Iris pigment epithelial cell (primary cell): ENCODE measurements at places on chromosomes 5 and 9.

GRCh38 chr9:124574534-124575375 lies 67.6 kb upstream of the NR5A1 start:
- peak; percentile 84 for DNase-seq

DNA sequence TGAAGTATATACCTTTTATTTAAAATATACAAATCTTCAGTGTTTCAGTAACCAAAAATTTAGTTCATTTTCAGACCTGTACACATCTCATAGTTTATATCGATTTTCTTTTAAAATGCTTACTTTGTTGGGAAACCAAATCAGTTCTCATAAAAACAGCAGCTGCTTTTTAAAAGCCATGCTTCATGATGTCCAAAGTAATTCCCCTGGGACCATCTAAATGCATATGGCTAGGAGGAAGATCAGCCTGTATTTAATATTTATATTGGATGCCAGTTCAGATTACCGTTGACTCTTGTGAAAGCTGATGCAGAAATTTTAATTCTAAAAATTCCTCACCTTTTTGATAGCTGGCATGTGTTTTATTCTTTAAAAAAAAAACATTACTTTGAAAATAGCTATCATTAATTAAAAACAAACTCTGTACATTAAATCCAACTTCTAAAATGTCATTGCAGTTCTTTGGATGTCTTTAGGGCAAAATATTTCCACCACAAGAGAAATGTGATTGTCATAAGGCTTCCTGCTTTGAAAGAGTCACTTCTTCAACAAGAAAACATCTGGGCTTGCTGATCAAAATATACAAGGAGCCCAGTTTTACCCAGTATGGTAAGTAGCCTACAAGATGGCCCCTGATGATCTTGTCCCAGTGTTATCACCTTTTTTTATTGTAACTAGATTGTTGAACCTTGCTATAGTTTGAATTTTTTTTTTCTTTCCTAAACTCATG lies 1242.9 kb upstream of the CDH6 start:
- DNase-seq: no peak

GRCh38 chr9:15353892-15354291 lies 46.9 kb upstream of the TTC39B start:
- no peak for DNase-seq

GRCh38 chr5:66406761-66407336 lies 189.3 kb upstream of the MAST4 start:
- no peak for DNase-seq

- peak; percentile 91 for DNase-seq
Observed at GRCh38 chr5:39517800-39518199, 93.0 kb upstream of the DAB2 start.

- peak; percentile 91 for DNase-seq
Observed at GRCh38 chr9:37104183-37104889, 16.0 kb upstream of the ZCCHC7 start.

DNA sequence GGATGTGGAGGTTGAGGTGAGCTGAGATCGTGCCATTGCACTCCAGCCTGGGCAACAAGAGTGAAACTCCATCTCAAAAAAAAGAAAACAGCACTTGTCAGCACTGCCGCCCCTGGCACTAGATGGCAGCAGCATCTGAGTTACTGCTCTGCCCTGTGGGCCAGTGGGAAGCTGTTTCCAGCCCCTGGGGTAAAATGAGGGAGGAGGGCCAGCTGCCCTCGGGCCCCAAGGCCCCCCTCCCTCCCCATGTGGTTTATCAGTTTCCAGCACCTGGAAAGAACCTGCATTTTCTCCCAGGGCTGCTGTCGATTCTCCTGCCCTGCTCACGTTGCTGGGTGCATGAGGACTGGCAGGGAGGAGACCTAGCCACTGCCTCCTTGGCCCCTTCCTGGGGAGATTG lies 13.2 kb upstream of the CEL start:
- DNase-seq: peak; percentile 29

DNA sequence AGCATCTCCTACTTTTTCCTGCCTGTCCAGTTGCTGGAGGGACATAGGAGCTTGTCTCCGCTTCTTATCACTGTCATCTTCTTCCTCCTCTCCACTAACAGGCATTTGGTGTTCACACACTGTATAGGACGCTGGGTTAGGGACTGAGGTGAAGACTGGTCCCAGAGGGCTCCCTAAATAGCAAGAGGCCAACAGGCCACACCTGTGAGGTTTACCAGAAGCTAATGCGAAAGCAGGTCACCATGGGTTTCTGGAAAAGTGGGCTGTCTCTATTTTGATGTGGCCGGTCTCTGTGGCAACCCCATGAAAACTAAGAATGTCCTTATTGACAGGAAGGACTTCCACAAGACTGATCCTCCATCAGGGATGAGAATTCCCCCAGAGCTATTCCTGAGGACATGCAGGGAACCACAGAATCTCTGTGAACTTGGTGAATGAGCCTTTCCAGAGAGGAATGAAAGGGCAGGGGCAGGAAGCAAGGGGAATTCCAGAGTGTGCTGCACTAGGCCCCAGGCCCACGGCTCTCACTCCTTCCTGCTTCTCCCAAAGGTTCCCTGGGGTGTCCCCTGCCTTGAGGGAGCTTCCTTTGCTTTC lies 61.7 kb downstream of the DAP start:
- DNase-seq: peak; percentile 20

DNA sequence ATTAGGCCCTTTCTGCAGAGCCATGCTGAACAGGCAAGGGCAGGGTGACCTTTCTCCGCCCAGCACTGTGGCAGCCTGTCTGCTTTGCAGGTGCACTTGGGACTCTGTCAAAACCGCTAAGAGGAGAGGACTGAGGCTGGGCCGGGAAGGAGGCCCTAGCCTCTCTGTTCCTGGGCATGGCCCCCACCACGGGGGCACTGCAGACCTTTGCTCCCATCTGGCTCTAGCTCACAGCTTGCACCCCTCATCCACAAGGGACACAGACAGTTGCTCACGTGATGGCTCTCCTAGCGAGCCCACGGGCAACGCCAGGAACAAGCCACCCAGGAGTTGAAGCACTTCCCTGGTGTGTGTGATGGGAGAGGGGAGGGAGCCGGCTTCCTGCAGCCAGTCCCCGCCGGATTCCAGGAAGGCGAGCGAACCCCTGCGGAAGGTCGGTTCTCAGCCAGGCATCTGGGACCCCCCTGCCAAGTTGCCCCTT lies 43.0 kb upstream of the FCN1 start:
- DNase-seq: no peak

GRCh38 chr5:172479034-172479783 lies 24.9 kb upstream of the SH3PXD2B start:
- peak; percentile 88 for DNase-seq

DNA sequence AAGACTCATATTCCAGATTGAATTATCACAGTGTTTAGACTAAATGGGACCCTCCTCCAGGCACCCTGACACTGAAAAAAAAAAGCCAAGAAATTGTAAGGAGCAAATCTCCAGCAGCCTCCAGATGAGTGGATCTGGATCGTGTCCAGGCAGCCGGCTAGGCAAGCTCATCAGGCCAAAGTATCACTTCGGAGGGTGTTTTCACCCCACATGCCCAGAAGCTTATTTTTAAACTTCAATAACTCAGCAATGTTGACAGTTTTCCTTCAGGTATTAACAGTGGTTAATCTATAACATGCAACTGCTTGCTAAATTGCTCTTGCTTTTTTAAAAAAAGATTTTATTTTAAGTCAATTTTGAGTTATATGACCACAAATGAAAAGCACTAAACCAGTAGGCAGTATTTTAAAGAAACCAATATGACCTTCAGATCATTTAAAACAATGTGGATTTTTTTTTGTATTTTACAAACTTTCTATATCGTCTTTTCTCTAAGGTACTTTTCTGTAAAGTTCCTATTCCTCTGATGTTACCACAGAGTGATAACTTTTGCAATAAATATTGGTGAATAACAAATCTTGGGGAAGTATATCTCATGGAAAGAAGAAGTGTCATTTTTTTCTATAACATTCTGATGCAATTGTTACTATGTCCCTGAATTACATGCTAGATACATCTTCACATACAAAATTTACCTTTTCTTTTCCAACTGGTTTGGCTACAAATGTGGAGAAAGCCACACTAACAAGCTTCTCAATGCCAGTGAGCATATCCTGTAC lies 30.7 kb downstream of the ACOT12 start:
- DNase-seq: no peak

DNA sequence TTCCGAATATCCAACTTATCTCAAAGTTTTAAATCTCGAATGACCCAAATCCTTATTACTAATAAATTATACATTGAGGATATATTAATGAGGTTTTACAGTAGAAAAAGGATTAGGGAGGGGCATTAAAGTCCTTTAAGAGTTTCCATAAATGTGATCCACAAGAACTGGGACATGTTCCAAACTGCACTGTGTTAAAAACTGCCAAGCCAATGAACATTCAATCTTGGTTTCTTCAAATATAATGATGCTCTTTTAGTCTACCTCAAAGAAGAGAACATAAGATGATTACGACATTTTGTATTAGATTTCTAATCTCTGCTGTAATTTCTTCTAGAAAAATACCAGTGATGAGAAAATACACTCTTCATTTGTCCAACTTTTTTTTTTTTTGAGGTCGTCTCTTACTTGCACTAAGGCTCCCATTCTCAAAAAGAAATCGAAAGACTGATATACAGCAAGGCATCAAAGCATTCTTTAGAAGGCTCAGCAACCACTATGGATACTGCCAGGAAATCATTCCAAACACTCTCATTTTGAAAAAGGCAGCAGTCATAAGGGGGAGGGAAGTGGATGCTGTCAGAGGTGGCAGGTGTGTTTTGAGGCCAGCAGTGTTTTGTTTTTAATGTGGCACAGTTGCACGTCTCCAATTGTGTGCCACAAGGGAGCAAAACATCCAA lies 1.7 kb downstream of the PTAR1 start:
- no peak for DNase-seq

- DNase-seq: peak; percentile 56
Observed at GRCh38 chr9:93304574-93305496, 120.9 kb downstream of the WNK2 start.

DNA sequence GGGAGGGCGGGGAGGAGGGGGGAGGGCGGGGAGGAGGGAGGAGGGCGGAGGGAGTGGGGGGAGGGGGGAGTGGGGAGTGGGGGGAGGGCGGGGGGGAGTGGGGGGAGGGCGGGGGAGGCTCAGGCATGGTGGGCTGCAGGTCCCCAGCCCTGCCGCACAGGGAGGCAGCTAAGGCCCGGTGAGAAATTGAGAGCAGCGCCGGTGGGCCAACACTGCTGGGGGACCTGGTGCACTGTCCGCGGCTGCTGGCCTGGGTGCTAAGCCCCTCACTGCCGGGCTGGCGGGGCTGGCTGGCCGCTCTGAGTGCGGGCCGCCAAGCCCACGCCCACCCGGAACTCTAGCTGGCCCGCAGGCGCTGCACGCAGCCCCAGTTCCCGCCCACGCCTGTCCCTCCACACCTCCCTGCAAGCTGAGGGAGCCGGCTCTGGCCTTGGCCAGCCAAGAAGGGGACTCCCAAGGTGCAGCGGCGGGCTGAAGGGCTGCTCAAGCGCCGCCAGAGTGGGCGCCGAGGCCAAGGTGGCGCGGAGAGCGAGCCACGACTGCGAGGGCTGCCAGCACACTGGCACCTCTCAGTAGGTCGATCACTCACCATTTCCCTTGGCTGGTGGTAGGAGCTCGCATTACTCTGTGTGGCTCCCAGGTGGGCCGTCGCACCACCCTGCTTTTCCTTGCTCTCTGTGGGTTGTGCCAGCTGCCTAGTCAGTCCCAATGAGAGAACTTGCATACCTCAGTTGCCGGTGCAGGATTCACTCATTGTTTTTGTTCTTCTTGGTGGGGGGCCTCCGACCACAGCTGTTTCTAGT lies 160.2 kb downstream of the CNTLN start:
- no peak for DNase-seq

GRCh38 chr9:130471411-130472183 lies 26.8 kb downstream of the ASS1 start:
- DNase-seq: no peak

- no peak for DNase-seq
Observed at GRCh38 chr5:115555084-115555633, 10.6 kb upstream of the FEM1C start.

DNA sequence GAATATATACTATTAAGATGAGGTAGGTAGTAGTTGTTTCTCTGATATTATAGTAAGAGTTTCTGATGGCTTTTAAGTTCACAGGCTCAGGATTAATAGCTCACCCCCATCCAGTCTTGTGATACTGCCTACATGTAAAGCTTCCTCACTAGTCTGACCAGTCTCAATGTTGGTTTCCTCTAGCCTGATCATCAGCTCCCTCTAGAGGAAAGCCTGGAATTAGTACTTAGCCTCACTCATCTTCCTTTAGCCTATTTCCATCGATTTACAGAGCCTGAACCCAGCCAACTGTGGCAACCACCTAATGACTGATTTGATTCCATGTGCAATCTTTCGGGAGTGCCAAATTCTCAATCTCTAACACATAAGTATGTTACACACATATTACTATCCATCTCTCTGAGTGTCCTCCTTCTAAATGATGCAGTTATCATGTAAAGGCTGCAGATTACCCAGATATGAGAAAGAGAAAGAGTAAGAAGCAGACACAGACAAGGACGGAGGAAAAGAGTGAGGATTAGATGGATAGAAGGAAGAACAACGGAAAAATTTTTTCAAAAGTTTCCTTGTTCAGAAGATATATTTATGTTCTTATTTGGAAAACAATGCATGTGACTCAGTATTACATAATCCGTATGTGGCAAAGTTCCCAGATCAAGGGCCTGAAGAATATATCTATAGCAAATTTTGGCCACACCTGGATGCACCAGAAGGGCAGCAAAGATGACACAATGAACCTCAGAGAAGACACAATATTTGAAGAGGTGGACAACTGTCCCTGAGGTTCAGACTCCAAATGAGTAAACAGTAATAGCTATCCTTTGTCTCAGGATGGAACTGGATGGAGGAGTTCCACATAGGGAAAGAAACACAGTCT lies 333.7 kb downstream of the ELAVL2 start:
- peak; percentile 37 for DNase-seq

DNA sequence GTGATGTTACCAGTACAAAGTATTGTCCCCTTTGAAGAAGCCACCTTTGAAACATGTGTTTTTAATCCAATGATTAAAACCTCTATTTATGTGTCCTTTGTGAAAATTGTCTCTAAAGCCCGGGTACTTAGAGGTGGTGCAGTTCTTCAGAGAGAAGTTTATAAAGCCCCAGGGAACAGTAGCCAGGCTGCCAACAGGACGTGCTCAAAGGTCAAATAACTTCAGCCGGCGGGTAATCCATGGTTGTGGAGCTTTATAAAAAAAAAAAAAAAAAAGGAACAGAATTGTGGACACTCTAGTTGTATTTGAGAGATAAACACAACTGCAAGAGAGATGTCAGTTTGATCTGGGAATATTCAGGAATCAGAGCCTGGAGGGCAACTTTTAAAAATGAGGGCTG lies 57.9 kb upstream of the CTNND2 start:
- no peak for DNase-seq
